ENCODE measurements at places on chromosomes 3 and 15.

GRCh38 chr3:4665197-4665596, 172.0 kb downstream of the ITPR1 start:
- no peaks in the 10 kb centered on the region for H3K27me3 ChIP-seq
- no peak overlapping the region for H3K27ac ChIP-seq
- no peak overlapping the region for H3K4me3 ChIP-seq
- H3K36me3 ChIP-seq = no peaks in the 10 kb centered on the region
- DNase-seq = no peak

DNA sequence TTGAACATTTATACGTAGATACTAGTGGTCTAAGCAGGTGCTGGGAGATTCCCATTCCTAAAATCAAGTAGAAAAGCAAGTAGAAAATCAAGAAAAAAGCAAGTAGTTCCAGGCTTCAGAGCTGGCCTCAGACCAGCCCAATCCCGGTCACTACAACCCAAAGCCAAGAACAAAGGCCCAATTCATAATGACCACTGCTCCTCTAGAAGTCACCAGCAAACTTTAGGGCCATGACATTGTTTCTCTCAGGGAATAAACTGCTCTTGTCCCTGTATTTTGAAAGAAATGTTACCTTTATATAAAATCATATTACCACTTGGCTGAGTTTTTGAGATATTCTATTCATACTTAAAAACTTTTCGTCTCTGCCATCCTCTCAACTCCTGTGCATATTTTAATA, 106.3 kb upstream of the IL12A start:
- H3K4me3 ChIP-seq = no peak overlapping the region
- H3K27me3 ChIP-seq = no peaks in the 10 kb centered on the region
- H3K4me1 ChIP-seq = no peaks in the 10 kb centered on the region

- no peaks in the 10 kb centered on the region for H3K27me3 ChIP-seq
- no peaks in the 10 kb centered on the region for H3K4me1 ChIP-seq
These were observed 78.7 kb downstream of the EPHB1 start for GRCh38 chr3:134873789-134874188.

- H3K4me3 ChIP-seq = no peak overlapping the region
- no peaks in the 10 kb centered on the region for H3K4me1 ChIP-seq
- no peaks in the 10 kb centered on the region for H3K27me3 ChIP-seq
- no peak for DNase-seq
- H3K27ac ChIP-seq = no peak overlapping the region
These were observed 353.6 kb downstream of the ULK4 start for GRCh38 chr3:41608347-41608746.

DNA sequence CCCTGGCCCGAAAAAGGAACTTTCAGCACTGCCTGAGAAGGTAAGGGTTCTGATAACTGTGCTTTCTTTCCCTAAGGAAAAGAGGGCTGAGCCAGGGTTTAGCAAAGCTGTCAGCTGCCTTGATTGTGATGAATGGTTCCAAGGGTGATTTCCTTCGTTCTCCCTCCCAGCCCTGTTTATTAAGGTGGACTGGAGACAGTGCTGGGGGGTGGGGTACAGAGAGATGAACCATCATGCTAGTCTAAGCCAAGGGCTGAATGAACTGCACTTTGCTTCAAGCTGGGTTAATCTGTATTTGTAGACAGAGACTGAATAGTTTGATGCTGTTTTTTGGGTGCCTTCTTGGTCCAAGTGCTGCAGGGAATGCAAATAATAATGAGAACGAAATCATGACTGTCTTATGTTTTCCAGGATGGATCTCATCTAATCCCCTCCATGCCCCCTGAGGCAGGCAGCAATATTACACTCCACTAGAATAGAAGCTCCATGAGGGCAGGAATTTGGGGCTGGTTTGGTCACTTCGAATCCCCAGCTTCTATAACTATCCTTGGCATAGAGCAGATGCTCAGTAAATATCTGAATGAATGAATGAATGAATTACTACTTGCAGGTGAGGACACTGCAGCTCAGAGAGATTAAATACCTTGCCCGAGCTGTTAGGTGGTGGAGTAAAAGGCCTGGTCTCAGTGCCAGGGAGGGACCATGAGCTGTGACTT, 10.9 kb downstream of the PXYLP1 start:
- H3K4me1 ChIP-seq = no peaks in the 10 kb centered on the region
- H3K4me3 ChIP-seq = no peak overlapping the region
- no peak for DNase-seq
- no peaks in the 10 kb centered on the region for H3K27me3 ChIP-seq
- no peak overlapping the region for H3K27ac ChIP-seq

DNA sequence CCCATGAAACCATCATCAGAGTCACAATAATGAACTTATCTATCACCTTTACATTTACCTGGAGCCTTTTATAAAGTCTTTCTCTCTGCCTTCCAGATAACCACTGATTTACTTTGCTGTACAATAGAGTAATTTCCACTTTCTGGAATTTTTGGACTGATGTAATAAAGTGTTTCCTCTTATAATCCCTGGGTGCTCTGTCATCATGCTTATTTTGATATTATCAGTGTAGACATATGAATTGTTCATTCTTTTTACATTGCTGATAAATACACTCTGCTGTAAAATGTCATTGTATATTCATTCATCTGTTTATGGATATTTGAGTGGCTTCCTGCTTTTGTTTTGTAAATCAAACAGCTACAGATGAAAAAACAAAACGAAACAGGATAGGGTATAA, 27.0 kb upstream of the IREB2 start:
- H3K27me3 ChIP-seq = no peaks in the 10 kb centered on the region
- H3K4me1 ChIP-seq = no peaks in the 10 kb centered on the region
- no peaks in the 10 kb centered on the region for H3K36me3 ChIP-seq
- H3K4me3 ChIP-seq = no peak overlapping the region
- no peak for DNase-seq

GRCh38 chr15:74400915-74401757, 32.6 kb downstream of the SEMA7A start:
- no peak for DNase-seq
- H3K27ac ChIP-seq = no peak overlapping the region
- no peaks in the 10 kb centered on the region for H3K36me3 ChIP-seq
- H3K4me3 ChIP-seq = no peak overlapping the region
- no peaks in the 10 kb centered on the region for H3K27me3 ChIP-seq
- H3K4me1 ChIP-seq = no peaks in the 10 kb centered on the region

GRCh38 chr3:22836131-22836530, 367.0 kb upstream of the UBE2E2 start:
- no peaks in the 10 kb centered on the region for H3K27me3 ChIP-seq
- H3K27ac ChIP-seq = no peak overlapping the region
- no peaks in the 10 kb centered on the region for H3K36me3 ChIP-seq
- H3K4me1 ChIP-seq = no peaks in the 10 kb centered on the region
- no peak overlapping the region for H3K4me3 ChIP-seq

- H3K27me3 ChIP-seq = no peaks in the 10 kb centered on the region
- H3K36me3 ChIP-seq = no peaks in the 10 kb centered on the region
- no peak overlapping the region for H3K27ac ChIP-seq
These were observed 439.0 kb downstream of the NTRK3 start for GRCh38 chr15:87817553-87817952.

DNA sequence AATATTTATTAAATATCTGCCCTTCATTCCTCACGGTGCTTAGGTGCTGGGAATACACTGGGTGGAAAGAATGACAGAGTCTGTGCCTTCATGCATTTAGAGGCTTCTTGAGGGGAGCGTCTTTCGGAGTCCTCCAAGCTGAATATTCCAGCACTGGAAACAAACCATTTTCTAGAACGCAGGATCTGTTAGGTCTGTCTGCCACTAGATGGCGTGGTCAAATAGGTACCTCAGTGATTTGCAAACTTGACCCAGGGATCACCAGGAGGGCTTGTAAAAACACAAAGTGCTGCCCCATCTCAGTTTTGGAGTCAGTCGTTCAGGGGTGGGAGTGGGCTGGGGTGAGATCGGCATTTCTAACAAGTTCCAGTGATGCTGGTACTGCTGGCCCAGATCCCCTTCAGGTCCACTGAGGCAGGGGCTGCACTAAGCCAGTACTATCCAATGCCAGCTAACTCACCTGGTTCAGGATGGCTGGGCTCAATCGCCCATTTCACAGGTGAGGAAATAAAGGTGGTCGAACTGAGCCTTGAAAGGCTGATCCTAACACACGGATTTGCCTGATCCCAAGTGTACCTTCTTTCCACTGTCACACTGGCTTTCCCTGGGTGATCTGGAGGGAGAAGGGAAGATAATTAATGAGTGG, 14.8 kb downstream of the ARNT2 start:
- no peak for DNase-seq
- H3K27ac ChIP-seq = no peak overlapping the region

- peak; percentile 45 for DNase-seq
- no peak overlapping the region for H3K4me3 ChIP-seq
- peaks cover 5% of the 10 kb centered on the region for H3K4me1 ChIP-seq
These were observed 114.0 kb upstream of the ALDH1A3 start for GRCh38 chr15:100765467-100766241.

DNA sequence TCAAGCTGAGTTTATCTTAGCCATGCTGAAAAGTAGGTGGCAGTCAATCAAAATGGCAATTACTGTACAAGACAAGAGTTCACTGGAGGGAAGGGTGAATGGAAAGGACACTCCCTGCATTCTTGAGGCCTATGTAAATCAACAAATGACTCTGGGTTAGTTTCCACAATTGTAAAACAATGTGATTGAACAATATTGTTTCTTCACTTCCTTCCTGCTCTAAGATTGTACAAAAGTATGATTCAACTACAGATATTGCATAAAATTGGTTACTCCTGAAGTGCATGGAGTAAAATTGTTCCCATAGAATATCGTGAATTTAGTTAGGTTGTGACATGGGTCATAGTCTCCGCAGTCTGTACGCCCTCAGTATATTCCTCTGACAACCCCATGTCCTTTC, 277.6 kb downstream of the LPP start:
- H3K27ac ChIP-seq = no peak overlapping the region
- no peak overlapping the region for H3K4me3 ChIP-seq
- no peak for DNase-seq
- H3K27me3 ChIP-seq = no peaks in the 10 kb centered on the region
- H3K4me1 ChIP-seq = no peaks in the 10 kb centered on the region

DNA sequence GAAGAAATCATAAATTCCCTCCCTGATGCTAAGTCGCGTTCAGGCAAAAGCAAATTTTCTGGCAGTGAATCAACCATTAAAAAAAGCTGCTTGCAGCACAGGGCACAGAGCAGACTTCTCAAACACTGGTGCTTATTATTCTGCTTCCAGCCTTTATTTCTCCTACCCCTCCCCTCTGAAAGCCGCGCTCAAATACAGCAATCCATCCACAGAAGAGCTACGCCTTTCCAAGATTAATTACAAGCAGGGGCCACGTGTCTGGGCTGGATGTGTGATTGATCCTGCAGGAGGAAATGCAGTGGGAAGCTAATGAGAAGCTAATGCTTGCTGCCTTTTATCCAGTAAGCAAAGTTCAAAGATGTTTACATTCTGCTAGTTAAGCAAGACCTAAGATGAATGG, 134.9 kb upstream of the TOPAZ1 start:
- no peaks in the 10 kb centered on the region for H3K27me3 ChIP-seq
- DNase-seq = no peak
- H3K4me3 ChIP-seq = no peak overlapping the region
- H3K4me1 ChIP-seq = no peaks in the 10 kb centered on the region
- no peak overlapping the region for H3K27ac ChIP-seq

DNA sequence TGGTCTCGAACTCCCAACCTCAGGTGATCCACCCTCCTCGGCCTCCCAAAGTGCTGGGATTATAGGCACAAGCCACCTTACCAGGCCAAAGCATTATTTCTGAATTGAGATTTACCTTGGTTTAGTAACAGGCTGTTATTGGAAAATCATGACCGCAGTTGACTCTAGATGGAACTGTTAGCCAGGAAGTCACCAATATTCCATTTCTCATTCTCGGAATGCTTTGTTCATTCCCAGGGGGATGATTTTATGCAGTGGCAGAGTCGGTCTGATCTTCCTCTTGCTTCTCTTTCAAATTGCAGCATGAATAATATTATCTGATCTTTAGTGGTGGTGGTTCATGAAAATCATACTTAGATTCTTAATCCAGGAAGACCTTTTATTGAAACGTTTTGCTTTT, 195.5 kb upstream of the MBNL1 start:
- no peak overlapping the region for H3K27ac ChIP-seq
- H3K36me3 ChIP-seq = no peaks in the 10 kb centered on the region
- DNase-seq = no peak
- no peaks in the 10 kb centered on the region for H3K4me1 ChIP-seq
- no peaks in the 10 kb centered on the region for H3K27me3 ChIP-seq

- H3K27me3 ChIP-seq = no peaks in the 10 kb centered on the region
- H3K4me1 ChIP-seq = no peaks in the 10 kb centered on the region
- H3K36me3 ChIP-seq = no peaks in the 10 kb centered on the region
- DNase-seq = no peak
- no peak overlapping the region for H3K27ac ChIP-seq
- no peak overlapping the region for H3K4me3 ChIP-seq
These were observed 34.0 kb upstream of the ZPLD1 start for GRCh38 chr3:102400766-102401165.

- H3K36me3 ChIP-seq = no peaks in the 10 kb centered on the region
- H3K27ac ChIP-seq = no peak overlapping the region
- no peak overlapping the region for H3K4me3 ChIP-seq
- H3K4me1 ChIP-seq = no peaks in the 10 kb centered on the region
These were observed 462.2 kb upstream of the PROK2 start for GRCh38 chr3:72247126-72247525.

GRCh38 chr15:25733036-25733855, 129.9 kb downstream of the ATP10A start:
- no peak overlapping the region for H3K4me3 ChIP-seq
- no peak for DNase-seq
- H3K27me3 ChIP-seq = no peaks in the 10 kb centered on the region
- H3K4me1 ChIP-seq = no peaks in the 10 kb centered on the region

- peaks cover 9% of the 10 kb centered on the region for H3K4me1 ChIP-seq
- H3K27ac ChIP-seq = peak overlapping the region; percentile 75
- no peak overlapping the region for H3K4me3 ChIP-seq
- DNase-seq = no peak
- no peaks in the 10 kb centered on the region for H3K27me3 ChIP-seq
These were observed 19.3 kb upstream of the SLTM start for GRCh38 chr15:58952751-58953150.

DNA sequence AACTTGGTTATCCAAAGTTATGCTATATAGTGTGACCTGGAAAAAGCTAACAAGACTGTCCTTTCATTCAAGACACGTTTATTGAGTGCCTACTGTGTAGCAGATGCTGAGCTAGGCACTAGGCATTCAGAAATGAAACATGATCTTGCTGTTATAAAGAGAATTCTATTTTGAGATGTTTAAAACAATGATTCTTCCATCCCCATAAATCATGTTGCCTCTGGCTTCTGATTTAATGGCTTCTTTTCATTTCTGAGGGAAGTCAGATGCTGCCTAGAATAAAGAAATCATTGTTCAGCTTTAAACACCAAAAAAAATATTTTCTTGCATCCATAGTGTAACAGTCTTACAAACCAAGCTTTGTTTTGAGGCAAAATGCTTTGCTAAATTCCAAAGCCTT, 620.9 kb upstream of the UBE2E2 start:
- no peaks in the 10 kb centered on the region for H3K36me3 ChIP-seq
- no peak overlapping the region for H3K4me3 ChIP-seq
- DNase-seq = no peak
- H3K4me1 ChIP-seq = no peaks in the 10 kb centered on the region
- H3K27me3 ChIP-seq = no peaks in the 10 kb centered on the region
- H3K27ac ChIP-seq = no peak overlapping the region

- no peaks in the 10 kb centered on the region for H3K36me3 ChIP-seq
- no peak for DNase-seq
- no peaks in the 10 kb centered on the region for H3K27me3 ChIP-seq
- H3K27ac ChIP-seq = no peak overlapping the region
- H3K4me1 ChIP-seq = peaks cover 3% of the 10 kb centered on the region
These were observed 201.1 kb upstream of the LPP start for GRCh38 chr3:187952849-187953248.
